ENCODE measurements at places on chromosomes 11 and 22.

DNA sequence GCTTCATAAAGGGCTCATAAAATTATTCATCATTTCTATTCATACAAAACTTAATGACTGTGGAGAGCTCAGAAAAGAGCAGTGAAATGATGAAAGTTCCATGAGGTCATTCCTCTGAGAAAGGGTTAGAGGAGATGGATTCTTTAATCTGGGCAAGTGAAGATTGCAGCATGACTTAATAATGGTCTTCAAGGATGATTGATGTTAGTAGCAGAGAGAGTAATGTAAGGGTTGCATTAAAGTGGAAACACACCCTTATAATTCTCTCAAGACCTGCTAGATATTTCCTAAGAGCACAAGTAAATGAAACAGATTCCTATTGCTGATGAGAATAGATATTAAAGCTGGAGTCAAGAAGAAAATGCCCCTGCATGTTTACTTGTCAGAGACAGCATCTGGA, 711.6 kb upstream of the ANO5 start:
- no peak for DNase-seq

DNA sequence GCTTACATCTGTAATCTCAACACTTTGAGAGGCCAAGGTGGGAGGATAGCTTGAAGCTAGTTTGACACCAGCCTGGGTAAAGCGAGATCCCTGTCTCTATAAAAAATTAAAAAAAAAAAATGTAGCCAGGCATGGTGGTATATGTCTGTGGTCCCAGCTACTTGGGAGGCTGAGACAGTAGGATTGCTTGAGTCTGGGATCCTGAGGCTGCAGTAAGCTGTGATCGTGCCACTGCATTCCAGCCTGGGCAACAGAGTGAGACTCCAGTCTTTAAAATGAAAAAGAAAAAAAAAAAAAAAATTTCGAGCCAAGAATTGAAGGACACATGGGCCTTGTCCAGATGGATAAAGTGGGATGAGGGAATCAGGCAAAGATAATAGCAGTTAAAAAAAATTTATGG, 62.5 kb downstream of the MTMR3 start:
- DNase-seq: no peak

DNA sequence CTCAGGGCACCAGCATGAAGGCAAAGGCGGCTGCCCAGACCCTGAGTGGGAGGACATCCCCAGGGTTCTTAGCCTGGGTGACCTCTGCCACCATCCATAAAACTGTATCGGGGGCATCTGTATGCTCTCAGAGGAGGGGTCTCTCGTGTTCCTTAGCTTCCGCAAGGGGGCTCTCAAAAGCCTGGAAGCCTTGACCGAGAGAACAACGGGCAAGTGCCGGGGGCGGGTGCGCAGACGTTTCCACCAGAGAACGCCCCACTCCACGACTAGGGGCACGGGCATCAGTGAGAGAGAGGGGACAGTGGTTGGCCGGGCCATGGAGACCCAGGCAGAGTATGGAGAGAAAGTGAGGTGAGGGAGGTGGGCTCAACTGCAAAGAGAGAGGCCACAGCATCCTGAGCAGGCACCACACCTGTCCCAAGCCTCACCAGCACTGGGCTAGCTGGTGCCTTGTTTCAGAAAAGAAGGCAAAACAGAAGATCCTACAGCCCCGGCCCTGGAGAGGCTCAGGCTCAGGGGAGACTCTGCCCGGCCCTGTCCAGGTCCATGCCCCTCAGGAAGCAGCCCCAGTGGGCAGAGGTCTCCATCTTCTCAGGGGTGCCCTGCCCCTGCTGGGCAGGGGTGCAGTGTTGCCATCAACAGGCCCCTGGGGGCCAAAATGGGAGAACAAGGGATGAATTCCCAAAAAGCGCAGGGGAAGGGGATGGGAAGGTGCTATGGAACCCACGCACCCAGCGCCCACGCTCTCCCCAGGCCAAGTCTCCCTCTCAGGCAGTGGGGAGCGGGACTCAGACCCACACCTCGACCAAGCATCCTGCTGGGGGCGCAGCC, 5.9 kb downstream of the TSPAN32 start:
- DNase-seq: no peak

GRCh38 chr11:46391578-46392420, at the start of gene CHRM4:
Gene CHRM4 (minus strand): TSS chr11:46391776. CDS start chr11:46386557, 5,219 bp downstream.
- DNase-seq: no peak

GRCh38 chr11:19827399-19828135, 114.9 kb downstream of the NAV2 start:
- DNase-seq: no peak

GRCh38 chr22:49450498-49450897, 377.2 kb downstream of the BRD1 start:
- no peak for DNase-seq

- DNase-seq: no peak
Observed at GRCh38 chr22:17199003-17199731, 20.1 kb downstream of the ADA2 start.

GRCh38 chr11:111347723-111348115, 31.4 kb downstream of the POU2AF1 start:
- DNase-seq: no peak

- no peak for DNase-seq
Observed at GRCh38 chr22:23399367-23400285, 180.5 kb downstream of the IGLL1 start.

GRCh38 chr22:20584029-20584871, 76.8 kb downstream of the MED15 start:
- no peak for DNase-seq

DNA sequence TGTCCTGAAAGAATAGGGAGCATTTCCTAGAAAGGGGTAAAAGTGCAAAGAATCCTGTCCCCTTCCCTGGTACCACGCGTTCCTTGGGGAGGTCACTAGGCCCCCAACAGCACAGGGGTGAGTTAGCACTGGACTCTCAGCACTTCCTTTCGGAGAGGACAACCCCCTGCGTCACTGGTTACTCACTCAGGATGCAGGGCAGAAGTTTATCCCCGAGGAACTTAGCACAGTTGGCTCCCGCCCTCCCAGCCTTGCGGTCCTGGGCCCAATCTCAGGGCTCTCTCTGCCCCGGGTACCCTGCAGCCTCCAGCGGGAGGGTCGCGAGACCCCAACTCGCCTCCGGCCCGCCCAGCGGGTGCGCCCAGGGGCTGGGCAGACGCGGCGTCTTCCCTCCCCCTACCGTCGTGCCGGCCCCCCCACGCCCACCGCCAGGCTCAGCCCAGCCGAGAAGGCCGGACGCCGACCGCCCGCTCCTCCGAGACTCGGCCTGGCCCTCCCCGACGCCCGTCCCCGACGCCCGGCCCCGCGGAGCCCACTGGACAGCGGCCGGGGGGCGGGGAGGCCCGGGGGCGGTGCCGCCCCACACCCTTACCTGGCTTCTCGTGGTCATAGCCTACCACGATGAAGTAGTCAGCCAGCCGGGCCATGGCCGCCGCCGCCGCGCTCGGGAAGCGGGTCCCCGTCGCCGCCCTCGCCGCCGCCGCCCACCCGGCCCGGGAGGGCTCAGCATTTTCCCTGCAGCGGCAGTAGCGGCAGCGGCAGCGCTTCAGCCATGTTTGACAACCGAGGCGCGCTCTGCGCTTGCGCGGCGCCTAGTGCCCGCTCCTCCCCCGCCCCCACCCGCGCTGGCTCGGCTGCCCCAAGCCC, at the start of gene SBF2:
Gene SBF2, minus strand, starts transcription at position 797 of the 867 bp plus-strand sequence. Its CDS starts 150 bp downstream, at position 647.
- DNase-seq: peak; percentile 80

- no peak for DNase-seq
Observed at GRCh38 chr11:28922386-28922981, 814.3 kb downstream of the METTL15 start.

DNA sequence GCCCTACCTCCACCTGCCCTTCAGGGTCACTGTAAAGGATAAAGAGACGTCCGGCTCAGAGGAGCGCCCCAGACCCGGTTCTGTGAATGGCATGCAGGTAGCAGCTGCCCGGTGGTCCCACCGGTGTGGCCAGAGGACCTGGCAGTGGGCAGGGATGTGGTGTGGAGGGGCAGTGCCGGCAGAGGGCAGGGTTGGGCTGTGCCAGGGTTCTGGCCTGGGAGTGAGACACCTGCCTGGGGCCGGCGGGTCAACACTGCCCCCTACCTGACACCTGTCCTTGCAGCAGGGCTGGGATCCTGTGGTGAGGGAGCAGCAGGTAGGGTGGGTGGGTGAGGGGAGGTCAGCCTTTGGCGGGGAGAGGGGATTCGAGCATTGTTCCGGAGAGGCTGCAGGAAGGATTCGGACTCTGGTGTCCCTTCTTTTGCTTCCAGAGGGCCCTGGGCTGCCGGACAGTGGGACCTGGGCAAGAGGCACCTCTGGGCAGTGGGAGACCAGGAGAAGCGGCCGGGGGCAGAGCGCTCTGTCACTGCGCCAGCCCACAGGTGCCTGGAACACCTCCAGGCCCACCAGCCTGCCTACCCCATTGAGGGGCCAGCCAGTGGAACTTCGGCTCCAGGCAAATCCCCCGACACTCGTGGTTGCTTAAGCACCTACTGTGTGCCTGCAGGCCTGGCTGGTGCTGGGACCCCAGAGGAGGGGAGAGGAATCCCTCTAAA, 1.6 kb upstream of the PHLDA2 start:
- no peak for DNase-seq

DNA sequence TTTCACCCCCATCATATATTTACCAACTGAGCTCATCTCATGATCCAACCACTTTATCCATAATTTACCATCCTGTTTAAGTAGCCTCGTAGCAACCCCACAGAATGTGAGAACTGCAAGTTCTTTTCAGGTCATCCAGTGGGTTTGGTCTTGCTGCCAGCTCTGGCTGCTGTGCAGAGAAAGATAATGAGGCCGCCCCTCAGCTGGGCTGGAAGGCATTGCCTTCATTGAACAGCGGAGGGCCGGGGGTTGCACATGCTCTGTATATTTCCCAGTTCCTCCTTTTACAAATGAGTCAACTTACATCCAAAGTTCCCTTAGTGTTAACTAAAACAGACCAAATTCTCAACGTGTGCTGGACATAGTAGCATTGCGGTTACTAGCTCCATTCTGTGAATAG, 96.7 kb downstream of the SYN3 start:
- DNase-seq: no peak

DNA sequence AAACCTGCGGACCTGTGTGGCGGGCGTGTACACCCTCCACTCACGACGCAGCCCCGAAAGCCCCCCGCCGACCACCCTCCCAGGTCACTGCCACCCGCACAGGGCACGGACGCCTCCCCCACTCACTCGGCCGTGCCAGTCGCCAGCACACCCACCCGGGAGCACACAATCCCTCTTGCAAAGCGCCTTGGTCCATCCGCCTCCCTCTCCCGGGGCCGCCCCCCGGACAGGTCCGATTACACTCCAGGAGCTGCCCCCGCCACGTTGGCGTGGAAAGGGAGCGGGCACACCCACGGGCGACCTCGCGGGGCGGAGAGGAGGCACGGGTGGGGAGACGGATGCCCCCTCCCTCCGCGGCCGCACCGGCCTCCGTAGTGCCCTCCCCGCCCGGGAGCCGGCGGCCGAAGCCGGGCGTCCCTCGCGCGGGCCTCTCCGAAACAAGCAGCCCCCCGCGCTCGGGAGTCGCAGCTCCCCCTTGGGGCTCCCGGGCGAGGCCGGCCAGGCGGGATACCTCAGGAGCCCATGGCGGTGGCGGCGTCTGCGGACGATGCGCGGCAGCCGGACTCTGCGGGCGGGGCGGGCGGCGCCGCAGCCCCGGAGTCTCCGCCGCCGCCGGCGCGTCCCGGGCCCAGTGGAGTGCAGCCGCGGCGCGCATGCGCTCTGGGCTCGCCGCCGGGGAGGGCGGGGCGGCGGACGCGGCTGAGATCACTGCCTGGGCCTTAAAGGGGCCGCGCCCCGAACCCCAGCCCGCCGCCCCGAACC, at the start of gene TMEM184B:
Gene TMEM184B, minus strand, starts transcription at position 638 of the 762 bp plus-strand sequence. CDS start 25,049 bp downstream, outside the sequence.
- peak; percentile 73 for DNase-seq

DNA sequence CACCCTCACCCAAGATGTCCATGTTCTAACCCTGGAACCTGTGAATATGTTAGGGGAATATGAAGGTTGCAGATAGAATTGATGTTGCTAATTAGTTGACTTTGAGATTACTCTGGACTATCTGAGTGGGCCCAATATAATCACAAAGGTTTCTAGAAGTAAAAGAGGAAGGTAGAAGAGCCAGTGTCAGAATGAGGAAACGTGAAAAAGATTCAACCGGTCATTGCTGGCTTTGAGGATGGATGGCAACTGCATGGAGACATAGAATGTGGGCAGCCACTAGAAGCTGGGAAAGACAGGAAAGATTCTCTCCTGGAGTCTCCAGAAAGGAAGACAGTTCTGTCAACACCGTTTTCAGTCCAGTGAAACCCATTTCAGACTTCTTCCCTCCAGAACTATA, 86.6 kb downstream of the CLPB start:
- no peak for DNase-seq

DNA sequence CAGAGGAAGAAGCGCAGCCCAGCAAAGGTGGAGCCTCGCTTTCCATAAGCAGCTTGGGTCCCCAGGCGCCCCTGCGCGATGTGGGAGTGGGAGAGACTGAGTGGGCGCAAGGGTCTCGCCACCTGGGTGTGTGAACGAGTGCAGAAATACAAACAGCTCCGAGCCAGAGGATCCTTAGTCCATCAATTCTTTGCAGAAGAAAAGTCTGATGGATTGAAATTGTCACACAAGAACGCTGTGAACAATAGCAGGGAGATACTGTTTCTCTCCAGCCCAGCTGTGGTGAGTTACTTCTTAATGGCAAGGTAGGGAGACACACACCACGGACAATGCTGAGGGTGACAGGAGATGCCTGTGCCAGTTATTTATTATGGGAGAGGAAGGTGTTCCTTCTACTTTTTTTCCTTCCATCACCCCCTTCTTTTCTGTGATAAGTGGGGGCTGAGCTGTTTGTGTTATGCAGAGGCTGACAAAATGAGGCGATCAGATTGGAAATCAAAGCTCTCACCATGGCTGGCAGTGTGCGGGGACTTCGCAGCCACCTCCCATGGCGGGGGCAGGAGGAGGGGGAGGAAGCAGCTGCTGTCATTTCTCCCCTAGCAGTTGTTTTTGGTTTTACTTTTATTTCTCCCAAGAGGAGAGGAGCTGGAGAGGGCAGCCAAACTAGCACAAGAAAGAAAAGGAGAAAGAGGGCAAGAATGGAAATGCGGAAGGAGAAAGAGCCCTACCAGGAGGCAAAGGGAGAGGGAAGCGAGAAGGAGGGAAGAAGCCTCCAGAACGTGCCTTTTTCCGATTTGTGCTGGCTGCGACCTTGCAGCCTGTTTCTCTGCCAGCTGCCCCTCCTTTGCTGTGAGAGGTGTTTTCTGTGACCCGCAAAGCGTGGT, 755.8 kb downstream of the NTM start:
- no peak for DNase-seq

- DNase-seq: no peak
Observed at GRCh38 chr11:84396521-84396920, 1110.4 kb upstream of the CCDC90B start.
